AG04449 (cell line): ENCODE measurements at places on chromosomes 7 and 10.

- DNase-seq: no peak
Measured at GRCh38 chr7:78357709-78358108, 559.1 kb downstream of the PHTF2 start.

DNA sequence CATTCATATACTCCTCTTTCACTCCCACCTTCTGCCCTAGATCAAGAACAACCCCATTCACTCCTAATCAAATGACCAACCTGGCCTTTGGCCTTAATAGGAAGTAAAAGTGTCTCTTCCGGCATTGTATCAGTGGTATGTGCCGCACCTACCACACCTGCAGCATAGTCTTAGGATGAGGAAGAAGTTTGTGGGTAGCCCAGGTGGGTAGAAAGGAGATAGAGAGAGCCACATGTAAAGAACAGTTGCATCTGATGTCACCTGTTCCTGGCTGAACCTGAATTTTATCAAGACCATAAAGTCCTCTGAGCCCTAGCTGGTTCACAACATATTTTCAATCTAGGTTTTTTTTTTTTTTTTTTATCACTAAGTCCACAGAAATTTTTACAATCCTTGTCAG lies 55.5 kb upstream of the PTPN12 start:
- DNase-seq: no peak

GRCh38 chr10:130747356-130747755 lies 564.2 kb downstream of the TCERG1L start:
- DNase-seq: no peak

DNA sequence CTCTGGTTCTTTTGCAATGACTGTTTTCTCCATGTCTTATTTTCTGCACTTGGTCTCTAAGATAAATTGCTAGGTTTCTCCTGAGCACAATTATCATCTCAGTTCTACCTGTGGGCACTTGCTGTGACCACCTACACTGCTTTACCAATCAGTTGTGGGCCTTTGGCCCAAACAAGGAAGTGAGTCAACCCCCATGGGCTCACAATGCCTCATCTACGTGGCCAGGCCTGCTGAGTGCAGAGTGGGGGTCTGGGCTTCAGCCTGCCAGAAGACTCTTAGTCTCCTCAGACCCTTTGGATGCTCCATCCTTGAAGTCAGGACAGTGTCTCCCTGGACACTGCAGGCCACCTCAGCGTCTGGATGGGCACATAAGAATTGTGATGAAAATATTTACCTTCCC lies 20.3 kb downstream of the SCART1 start:
- DNase-seq: no peak

GRCh38 chr7:72057796-72058195 lies 354.3 kb downstream of the CALN1 start:
- no peak for DNase-seq

- DNase-seq: no peak
Measured at GRCh38 chr10:96857301-96858012, 25.4 kb downstream of the LCOR start.

GRCh38 chr10:121698336-121698735 lies 100.1 kb upstream of the FGFR2 start:
- no peak for DNase-seq

GRCh38 chr7:45268013-45268412 lies 110.4 kb downstream of the RAMP3 start:
- no peak for DNase-seq

- DNase-seq: no peak
Measured at GRCh38 chr7:129176916-129177710, 11.3 kb upstream of the SMO start.

- no peak for DNase-seq
Measured at GRCh38 chr7:26574476-26574875, 282.8 kb downstream of the SNX10 start.

DNA sequence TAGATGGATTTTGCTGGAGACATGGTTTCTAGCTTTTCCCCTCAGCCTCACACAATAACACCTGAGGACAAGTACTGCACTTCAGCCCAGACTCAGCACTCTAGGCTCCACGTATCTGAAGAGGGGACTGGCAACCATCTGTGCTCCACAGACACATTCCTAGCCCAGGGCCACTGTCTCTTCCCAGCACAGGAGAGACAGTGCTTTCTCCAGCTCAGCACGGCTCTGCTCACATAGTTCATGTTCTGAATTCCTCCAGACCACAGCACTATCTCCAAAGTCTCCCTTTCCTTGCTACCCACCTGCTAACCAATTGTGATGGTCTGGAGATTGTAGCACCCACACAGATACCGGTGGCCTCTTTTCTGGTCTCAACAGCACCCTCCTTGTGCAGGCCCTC lies 114.5 kb downstream of the HTR7 start:
- no peak for DNase-seq

DNA sequence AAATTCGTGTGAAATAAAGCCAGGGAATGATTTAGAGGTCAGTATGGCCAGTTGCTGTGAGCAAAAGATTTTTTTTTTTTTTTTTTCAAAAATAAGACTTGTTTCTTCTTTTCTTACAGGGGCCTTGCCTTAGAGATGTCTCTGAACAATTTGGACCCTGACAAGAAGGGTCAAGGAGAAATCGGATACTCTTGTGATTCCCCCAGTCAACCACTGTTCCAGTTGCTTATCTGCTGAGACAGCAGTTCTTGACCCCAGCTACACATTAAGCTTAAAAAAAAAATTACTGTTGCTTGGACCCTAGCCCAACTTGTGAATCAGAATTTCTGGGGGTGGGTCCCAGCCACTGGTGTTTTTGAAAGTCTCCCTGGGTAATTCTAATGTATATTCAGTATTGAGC lies 12.0 kb upstream of the FMC1 start:
- no peak for DNase-seq

DNA sequence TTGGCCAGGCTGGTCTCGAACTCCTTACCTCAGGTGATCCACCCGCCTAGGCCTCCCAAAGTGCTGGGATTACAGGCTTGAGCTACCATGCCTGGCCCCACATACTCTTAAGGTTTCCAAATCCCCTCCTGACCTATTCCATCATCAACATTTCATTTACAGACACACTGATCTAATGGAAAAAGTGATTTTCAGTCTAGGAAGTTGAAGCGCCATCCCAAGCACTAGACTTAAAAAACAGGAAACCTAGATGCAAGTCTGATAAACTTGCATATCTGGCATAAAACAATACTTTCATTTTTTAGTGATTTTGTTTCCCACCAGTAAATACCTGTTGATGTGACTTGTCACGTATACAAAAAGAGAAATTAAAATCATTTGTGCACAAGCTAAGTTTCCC lies 44.0 kb downstream of the DNMBP start:
- DNase-seq: no peak

DNA sequence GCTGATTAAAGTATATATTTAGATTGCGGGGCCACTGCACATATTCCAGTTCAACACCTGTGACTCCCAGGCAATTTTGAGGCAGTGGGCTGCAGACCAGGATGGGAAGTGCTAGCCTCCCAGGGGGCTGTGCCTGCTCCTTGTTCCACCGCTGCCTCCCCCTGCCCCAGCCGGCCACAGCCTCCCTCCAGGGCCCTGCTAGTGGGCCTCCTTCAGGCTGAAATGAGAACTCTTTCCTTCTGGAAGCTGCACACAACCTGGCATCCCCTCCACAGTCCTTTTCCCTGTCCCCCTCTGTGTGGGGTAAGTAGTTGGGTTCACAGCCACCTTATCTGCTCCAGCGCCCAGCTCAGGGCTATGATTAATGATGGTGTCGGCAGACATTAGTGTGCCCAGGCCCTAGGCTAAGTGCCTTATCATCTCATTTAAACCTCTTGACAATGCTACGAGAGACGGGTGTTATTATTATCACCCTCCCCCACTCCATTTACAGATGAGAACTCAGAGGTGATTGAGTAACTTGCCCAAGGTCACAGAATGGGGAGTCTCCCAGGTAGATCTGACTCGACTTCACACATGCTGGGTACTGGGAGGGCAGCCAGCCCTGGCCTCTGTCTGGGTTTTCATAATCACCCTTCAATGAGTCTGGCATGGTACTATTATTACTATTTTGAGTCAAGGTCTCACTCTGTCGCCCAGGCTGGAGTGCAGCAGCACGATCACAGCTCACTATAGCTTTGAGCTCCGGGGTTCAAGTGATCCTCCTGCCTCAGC lies 10.8 kb upstream of the SFRP5 start:
- DNase-seq: no peak

DNA sequence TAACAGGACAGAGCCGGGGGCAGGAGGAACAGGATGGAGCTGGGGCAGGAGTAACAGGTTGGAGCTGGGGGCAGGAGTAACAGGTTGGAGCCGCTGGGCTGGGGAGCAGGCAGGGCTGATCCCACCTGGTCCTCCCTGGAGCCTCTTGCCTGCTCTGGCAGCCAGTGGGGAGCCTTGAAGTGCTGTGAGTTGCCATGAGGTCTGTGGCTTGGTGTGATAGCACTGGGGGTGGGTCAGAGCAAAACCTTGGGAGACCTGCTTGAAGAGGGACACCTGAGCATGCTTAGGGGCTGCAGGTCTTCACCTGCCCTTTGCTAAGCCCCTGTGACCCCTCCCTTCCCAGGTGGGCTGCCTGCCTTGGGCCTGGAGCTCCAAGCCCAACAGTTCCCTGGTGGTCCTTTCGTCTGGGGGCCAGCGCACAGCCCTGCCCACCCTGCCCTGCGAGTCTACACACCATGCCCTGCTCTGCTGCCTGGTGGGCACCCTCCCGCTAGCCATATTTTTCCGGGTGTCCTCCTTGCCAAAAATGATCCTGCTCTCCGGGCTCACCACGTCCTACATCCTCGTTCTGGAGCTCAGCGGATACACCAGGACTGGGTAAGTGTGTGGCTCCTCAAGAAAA lies 111.6 kb downstream of the ADCY1 start:
- DNase-seq: no peak

- no peak for DNase-seq
Measured at GRCh38 chr7:20083781-20084180, 133.4 kb downstream of the MACC1 start.

DNA sequence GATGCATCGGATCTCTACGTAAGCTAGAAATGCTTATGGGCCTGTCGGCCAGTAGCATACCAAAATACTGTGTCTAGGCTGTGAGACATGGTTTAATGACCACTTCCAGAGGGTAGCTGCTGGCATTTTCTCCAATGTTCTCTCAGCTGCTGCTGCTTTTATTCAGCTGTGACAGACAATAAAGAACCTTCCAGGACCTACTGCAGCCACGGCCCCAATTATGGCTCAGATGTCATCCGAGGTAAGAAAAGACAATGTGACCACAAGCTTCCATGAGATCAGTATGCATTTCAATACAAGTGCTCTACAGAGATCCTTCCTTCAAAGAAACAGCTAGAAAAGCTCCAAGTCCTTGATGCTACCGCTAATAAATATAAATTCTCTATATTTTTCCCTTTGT lies 256.2 kb downstream of the SDHAF3 start:
- DNase-seq: no peak

- no peak for DNase-seq
Measured at GRCh38 chr7:115260381-115260780, 338.5 kb downstream of the MDFIC start.

GRCh38 chr7:81534996-81535395 lies 234.9 kb downstream of the HGF start:
- DNase-seq: no peak

- no peak for DNase-seq
Measured at GRCh38 chr7:82700741-82701140, 257.2 kb upstream of the CACNA2D1 start.

DNA sequence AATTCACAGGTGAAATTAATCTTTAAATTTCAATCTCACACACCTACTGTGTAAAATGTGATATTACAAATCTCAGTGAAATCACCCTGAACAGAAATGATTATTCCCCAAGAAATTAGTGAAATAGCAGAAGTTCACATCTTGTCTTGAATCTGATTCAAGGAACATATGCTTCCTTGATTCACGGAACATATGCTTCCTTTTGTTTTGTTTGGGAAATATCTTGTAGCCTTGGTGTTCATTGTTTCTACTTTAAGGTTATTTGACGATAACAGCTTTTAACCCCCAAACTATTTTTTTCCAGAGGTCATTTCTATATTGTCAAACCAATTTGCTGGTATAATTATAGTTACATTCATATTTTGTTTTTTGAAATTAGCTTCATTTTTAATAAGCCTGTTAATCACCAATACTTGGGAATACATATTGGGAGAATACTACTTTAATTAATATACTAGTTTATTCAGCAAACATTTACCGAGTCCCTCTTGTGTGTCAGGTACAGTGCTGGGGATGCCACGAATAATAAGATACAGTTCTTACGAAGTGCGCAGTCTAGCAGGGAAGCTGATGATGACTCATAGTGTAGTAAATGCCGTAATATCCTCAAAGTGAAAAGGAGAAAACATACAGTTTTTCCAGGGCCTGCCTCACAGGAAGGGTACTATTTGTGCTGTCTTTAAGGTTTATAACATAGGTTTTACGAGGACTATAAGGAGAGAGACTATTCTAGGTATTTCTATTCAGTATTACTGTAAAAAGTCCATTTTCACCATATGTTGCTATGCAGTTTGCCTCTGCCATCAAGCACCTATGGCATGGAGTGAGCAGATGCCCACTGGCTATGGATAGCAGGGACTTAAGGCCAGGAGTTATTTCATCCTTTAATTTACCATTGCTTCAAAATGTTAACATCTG lies 32.5 kb downstream of the PRKAR2B start:
- DNase-seq: no peak
